ENCODE measurements at places on chromosomes 6 and 20. TPM values are rescaled to one million over a fixed set of nuclear protein-coding genes. Genes with fewer than 3 reads are reported as not detected.
A peak's percentile ranks its signal among the peaks of the same experiment; 100 is the strongest.

FKBP1C gene
- 0.40 TPM for total RNA-seq

RNASET2 gene
- 12.3 TPM for total RNA-seq

OR12D2 gene
- not detected for total RNA-seq

EDEM2 gene
- 9.1 TPM for total RNA-seq

FOXQ1 gene
- total RNA-seq = not detected

SEL1L2 gene
- 0.43 TPM for total RNA-seq

DNA sequence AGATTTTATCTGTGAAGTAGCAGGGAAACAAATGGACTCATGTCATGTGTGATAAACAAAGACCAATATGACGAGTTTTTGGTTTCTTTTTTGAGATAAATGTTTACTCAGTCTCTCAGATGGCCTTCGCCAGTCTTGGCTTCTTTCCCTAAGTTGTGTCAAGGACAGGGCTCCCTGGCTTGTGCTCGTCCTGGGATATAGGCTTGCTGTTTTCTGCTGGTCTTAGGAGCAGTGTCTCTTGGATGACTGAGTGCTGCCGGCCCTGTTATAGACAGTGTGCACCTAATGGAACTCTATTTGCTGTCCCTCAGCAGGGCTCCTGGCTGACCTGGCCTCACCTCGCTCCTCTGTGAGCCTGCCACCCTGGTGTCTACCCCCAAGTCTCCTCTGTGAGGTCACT lies 324.1 kb upstream of the SYNCRIP start:
- DNase-seq = no peak

DNA sequence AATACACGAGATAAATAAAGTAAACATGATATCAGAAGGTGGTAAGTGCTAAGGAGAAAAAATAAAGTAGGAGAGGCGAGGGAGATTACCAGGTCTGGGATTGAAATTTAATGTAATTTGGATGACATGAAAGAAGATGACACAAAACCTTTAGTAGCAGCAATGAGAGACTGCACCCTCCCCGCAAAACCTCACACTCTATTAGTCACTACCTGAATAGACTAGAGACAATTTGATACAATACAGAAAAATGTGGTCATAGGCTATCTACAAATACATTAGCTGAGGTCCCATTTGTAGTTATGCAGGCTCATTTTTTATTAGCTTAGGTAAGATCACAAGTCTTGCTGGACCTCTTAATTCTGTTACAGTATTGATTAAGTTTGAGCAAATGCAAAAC lies 125.5 kb downstream of the LRFN2 start:
- DNase-seq = no peak

DNA sequence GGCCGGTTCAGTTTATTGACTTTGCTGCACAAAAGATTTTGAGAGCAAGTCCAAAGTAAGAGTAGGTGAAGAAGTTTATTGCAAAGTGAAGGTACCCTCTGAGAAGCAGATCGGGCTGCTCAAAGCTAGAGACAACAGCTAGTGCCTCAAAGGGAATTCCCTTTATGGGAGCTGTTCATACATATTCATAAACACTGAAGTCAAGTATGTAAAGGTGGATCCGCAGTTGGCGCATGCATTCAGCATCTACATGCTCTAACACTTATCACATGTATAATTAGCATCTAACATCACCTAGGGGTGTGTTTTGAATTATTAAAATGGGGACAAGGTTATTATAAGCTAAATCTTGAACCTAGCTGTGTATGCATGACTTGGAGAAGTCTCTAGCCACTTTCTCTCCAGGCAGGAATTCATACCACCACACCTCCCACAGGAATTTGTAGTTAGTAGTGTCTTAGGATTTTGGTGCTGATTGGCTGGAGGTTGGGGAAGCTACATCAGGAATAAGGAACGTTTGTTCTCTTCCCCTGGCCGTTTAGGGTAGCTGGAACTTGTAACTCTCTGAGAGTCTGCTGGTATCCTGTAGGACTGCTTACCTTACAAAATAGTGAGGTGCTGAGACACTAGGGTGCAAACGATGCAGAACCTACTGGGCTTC lies 1633.9 kb downstream of the GRIK2 start:
- DNase-seq = no peak

GRCh38 chr6:127951172-127951917 lies 50.5 kb upstream of the THEMIS start:
- DNase-seq = no peak

GRCh38 chr6:67642582-67642981 lies 992.5 kb upstream of the ADGRB3 start:
- no peak for DNase-seq

GRCh38 chr6:105474234-105474633 lies 71.4 kb upstream of the PREP start:
- no peak for DNase-seq

DNA sequence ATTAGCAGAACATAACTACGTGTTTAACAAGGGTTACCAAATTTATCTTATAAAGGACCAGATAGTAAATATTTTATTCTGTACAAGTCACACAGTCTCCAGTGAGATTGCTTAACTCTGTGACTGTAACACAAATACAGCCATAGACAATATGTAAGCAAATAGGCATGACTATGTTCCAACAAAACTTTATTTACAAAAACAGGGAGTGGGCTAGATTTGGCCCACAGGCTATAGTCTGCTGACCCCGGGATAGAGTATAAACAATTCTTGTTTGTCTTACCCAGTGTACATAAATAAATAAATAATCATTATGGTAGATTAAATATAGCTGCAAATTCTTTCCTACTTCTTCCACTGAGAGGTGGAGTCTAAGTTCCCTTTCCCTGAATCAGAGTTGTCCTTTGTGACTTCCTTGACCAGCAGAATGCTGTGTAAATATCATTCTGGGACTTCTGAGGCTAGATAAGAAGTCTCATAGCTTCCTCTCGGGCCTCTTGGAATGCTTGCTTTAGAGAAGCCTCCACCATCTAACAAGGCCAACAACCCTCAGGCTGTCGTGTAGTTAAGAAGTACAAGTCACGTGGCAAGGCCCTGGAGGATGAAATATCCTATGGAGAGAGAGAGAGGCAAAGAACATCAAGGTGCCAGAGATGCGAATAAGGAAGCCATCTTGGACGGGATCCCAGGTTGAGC lies 59.1 kb upstream of the TMEM244 start:
- DNase-seq = no peak

DNA sequence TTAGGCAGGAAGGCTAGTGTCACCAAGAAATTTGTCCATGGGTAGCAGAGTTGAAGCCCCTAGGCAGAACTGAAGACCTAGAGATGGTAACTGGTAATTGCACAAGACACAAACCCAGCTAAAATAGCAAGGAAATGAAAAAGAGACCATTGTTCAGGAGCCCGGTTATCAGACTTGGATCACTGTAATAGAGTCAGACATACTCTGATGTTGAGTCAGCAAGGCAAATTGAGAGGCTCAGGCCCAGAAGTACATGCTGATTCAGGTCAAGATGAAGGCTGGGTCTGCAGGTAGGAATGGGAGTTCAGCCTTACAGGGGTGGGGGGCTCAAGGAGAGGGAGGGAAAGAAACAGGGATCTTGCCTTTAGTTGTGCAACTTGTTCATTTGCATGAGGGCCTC lies 6.5 kb upstream of the TMEM242 start:
- no peak for DNase-seq

- peak; percentile 69 for DNase-seq
Observed at GRCh38 chr6:36838896-36839748, at the start of gene CPNE5. Gene CPNE5 (minus strand): TSS chr6:36839444. CDS start chr6:36839377, 67 bp downstream.

GRCh38 chr20:54774426-54774825 lies 299.0 kb downstream of the DOK5 start:
- no peak for DNase-seq

DNA sequence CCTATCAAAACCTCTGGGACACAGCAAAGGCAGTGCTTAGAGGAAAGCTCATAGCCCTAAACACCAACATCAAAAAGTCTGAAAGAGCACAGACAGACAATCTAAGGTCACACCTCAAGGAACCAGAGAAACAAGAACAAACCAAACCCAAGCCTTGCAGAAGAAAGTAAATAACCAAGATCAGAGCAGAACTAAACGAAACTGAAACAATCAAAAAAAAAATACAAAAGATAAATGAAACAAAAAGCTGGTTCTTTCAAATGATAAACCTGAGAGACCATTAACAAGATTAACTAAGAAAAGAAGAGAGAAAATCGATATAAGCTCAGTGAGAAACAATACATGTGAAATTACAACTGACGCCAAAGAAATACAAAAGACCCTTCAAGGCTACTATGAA lies 34.8 kb upstream of the RUNX2 start:
- DNase-seq = no peak

- DNase-seq = no peak
Observed at GRCh38 chr6:22657352-22657980, 88.1 kb downstream of the HDGFL1 start.

- no peak for DNase-seq
Observed at GRCh38 chr6:33786736-33787135, 2.2 kb downstream of the LEMD2 start.

GRCh38 chr6:151136141-151136755 lies 103.5 kb upstream of the AKAP12 start:
- DNase-seq = peak; percentile 48

- DNase-seq = no peak
Observed at GRCh38 chr6:41247882-41248705, 19.9 kb downstream of the TREML4 start.

DNA sequence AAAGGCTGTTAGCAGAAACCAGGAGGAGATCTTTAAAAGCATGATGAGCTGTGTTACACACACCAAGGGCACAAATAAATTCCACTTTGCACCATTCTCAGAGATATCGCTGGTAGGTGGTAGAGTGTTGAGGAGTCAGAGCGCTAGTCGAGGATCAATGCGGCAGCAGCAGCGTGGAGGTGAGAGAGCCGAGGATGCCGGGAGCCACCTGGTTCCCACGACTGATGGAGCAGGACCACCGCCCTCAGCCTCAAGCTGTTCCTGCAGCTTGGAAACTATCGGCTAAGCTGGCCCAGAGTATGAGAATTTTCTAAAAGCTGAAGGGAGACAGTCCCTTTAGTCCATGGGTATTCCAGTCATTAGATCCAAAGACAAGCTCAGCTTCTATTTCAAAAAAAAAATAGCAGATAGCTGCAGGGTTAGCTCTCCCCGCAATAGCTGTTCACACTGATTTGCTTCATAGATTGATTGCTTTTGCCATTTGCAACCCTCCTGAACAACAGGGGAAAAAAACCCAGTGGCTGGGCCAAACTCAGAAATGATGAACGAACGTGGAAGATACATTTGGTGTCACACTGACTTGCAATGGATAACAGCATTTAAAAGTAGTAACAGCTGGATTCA lies 106.2 kb downstream of the LCA5 start:
- DNase-seq = no peak

Data from Right ventricle myocardium superior (tissue), 1 donor.